ENCODE measurements at places on chromosomes 7 and 10.
A peak's percentile ranks its signal among the peaks of the same experiment; 100 is the strongest.

DNA sequence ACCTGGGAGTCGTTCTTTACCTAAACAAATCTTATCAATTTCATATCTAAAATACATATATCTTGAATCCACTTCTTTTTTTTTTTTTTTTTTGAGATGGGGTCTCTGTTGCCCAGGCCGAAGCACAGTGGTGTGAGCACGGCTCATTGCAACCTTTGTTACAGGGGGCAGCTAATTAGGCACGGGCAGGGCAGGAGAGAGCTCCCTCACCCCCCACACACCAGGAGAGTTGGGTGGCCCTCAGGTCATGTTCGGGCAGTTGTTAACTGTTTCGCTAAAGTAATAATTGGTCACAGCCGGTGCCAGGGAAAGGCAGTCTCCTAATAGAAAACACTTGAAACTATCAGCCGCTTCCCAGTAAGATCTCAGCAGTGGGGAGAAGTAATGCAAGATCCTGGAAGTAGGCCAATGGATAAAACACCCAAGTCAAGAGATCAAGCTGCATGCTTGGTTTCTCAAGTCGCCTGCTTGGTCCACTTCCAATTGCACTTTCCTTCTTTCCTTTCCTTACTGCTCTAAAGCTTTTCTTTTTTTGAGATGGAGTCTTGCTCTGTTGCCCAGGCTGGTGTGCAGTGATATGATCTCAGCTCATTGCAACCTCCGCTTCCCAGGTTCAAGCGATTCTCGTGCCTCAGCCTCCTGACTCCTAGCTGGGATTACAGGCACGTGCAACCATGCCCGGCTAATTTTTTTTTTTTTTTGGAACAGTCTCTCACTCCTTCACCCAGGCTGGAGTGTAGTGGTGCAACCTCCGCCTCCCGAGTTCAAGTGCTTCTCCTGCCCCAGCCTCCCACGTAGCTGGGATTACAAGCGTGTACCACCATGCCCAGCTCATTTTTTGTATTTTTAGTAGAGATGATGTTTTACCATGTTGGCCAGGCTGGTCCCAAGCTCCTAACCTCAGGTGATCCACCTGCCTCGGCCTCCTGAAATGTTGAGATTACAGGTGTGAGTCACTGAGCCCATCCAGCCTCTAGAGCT lies 21.3 kb upstream of the EFCAB10 start:
- H3K4me1 ChIP-seq = no peaks in the 10 kb centered on the region
- DNase-seq = no peak
- peaks cover 10% of the 10 kb centered on the region for H3K36me3 ChIP-seq
- no peak overlapping the region for H3K4me3 ChIP-seq
- no peaks in the 10 kb centered on the region for H3K27me3 ChIP-seq

DNA sequence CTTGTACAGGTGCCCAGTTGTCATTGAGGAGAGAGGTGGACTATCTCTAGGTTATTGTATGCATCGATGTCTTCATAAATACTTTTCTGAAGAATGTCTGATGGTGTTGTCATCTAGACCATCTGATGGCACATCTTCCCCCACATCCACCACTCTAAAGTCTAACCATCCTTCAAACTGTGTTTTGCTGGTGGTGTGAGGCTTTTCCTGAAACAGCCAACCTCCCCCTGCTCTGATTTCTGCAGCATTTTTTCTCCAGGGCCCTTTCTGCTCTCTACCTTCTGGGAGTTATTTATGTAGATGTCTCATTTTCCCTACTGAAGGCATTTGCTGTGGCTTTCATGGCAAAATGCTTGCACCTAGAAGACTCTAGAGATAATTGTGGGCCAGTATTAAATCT lies 1.5 kb downstream of the PLCE1 start:
- no peak overlapping the region for H3K4me3 ChIP-seq
- no peak for DNase-seq
- peaks cover 37% of the 10 kb centered on the region for H3K4me1 ChIP-seq
- H3K36me3 ChIP-seq = no peaks in the 10 kb centered on the region

DNA sequence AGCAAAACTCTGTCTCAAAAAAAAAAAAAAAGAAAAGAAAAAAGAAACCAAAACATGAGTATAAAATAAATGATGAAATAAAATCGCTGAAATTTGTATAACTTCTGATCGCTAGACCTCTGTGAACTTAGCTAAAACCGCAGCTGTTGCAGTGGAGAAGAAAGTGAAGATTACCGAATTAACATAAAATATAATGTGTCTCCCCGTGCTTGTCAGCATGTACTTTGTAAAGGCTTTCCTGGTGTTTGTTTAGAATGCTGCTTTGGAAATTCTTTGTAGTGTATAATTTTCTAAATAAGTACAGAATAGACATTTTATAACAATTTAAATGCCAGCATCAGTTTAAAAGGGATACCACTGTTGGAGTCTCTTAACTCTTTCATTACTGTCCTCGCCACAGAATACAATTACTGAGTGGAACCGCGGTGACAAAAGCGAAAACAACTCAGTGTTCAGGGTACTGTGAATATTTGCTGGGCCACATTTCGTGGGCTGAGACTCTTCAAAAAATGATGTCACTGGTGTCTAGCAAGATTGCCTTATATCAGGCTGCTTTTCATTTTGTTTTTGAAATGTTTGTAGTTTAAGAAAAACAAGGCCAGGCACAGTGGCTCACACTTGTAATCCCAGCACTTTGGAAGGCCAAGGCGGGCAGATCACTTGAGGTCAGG lies 167.7 kb downstream of the NSUN6 start:
- no peaks in the 10 kb centered on the region for H3K36me3 ChIP-seq
- no peak overlapping the region for H3K4me3 ChIP-seq
- no peak overlapping the region for H3K27ac ChIP-seq
- no peak for DNase-seq
- H3K27me3 ChIP-seq = no peaks in the 10 kb centered on the region
- H3K4me1 ChIP-seq = no peaks in the 10 kb centered on the region

GRCh38 chr7:98870121-98870651 lies 372 bp upstream of the TMEM130 start:
- H3K4me3 ChIP-seq = peak overlapping the region; percentile 50
- H3K4me1 ChIP-seq = peaks cover 18% of the 10 kb centered on the region

DNA sequence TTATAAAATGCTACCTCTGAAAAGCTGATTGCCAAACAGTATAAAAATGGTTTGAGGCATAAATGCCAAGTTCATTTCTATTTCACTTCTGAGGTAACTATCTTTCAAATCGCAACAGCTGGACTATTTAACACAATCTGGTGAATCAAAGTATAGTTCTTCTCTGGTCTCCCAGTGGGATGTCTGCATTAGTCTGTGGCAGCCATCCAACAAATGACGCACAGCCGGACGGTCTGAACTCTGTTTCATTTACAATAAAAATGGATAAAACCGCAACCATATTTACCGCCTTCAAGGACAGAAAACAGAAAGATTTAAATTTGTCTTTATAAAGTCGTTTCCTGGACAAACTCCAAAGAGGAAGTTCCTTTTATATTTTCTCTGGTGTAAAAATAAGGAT lies 41.9 kb downstream of the ENO4 start:
- H3K36me3 ChIP-seq = no peaks in the 10 kb centered on the region
- DNase-seq = no peak
- H3K4me1 ChIP-seq = peaks cover 19% of the 10 kb centered on the region
- no peaks in the 10 kb centered on the region for H3K27me3 ChIP-seq
- no peak overlapping the region for H3K27ac ChIP-seq
- no peak overlapping the region for H3K4me3 ChIP-seq

DNA sequence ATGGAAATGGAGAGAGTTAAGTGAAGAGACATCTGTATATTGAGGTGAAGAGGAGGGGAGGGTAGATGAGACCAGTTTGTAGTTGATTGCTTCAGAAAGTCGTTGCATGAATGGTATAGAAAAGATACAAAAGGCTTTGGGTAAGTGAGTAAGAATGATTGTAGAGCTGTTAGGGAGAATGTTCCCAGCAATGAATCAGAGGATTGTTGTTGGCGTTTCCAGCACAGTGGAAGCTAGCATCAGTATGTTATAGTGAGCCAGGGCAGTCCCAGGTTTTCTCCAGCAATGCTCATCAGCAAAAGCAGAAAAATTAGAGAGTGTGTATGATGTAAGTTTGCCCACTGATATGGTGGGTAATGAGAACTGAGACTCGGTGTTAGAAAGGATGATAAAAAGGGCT lies 15.4 kb upstream of the CDK6 start:
- H3K4me1 ChIP-seq = no peaks in the 10 kb centered on the region
- DNase-seq = no peak
- H3K27ac ChIP-seq = no peak overlapping the region

DNA sequence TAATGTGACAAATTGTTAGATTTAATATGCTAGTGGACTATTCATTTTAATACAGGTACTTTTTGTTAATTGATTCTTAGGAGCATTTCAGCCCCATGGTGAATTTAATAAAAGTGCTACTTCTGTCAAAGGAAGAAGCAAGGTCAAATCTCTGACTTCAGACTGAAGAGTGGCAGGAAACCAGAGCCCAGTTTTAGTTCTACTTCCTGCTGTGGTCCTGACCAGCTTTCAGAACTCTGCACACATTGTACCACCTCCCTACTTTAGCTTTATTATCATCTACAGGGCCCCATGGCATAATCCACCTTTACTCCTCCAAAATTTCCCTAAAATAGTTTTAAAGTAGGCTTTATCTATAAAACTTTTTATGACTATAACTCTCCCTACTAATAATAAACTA lies 33.7 kb downstream of the CTTNBP2 start:
- H3K4me1 ChIP-seq = no peaks in the 10 kb centered on the region
- no peak overlapping the region for H3K4me3 ChIP-seq
- no peaks in the 10 kb centered on the region for H3K27me3 ChIP-seq

DNA sequence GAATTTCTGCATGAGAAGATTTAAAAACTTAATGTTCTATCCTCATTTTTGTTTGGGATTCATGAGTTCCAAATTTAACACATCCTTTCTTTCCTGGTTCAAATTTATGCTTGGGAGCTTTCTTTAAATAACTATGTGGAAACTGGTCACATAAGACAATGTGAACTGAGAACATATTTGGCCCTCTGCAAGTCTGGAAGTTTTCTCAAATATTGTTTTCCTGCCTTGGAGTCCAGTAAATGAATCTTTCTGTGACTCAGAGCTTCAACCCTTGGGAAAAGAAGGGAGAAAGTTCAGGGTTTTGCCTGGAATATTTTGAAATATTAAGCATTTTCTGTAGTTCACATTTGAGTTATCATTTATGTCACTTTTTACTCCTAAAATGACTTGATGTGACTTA lies 559.0 kb upstream of the NRP1 start:
- H3K4me1 ChIP-seq = peaks cover 18% of the 10 kb centered on the region
- no peak for DNase-seq
- no peaks in the 10 kb centered on the region for H3K27me3 ChIP-seq

- peaks cover 46% of the 10 kb centered on the region for H3K4me1 ChIP-seq
- DNase-seq = peak; percentile 91
- peak within 1 kb of the TSS; percentile 99 for H3K4me3 ChIP-seq
- H3K36me3 ChIP-seq = peaks cover 29% of the 10 kb centered on the region
- no peaks in the 10 kb centered on the region for H3K27me3 ChIP-seq
- H3K27ac ChIP-seq = peak within 1 kb of the TSS; percentile 100
Observed at GRCh38 chr7:974820-975681, at the start of gene COX19. Gene COX19, minus strand, starts transcription at chr7:975549. Its CDS starts 40 bp downstream, at chr7:975509.

DNA sequence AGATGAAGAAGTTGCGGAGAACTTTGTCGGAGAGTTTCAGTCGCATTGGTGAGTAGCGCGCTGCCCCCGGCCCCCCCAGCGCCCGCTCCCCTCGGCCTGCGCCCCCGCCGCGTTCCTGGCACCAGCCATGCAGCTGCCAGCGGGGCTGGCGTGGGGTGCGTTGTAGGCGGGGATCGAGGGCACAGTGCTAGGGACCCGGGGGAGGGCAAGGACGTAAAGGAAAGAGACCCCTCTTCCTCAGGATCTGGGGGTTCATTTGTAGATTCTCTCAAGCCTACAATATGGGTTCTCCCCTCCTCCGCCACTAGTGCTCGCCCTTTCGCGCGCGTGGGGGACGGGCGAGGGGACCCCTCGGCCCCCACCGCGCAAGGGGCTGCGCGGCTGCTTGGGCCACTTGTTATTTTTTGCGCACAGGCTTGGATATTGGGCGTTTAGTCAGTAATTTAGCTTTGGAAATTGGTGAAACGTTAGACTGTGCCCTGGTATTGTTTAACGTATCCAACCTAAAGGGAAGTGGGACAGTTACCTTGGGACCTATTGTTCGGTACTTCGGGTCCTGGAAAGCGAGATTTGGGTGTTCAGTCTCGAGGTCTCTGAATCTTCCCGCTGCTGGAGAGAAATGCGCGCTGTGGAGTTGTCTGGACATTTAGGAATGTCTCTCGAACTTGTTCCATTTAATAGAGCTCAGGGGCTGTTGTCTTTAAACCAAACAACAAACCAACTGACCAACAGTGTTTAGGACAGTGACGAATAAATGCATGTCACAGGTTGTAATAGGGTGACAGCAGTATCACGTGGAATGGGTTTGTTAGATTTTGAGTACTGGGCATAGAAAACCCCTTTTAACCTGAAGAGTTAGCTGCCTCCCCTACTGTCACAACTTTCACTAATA lies 796 bp downstream of the CDK14 start:
- DNase-seq = no peak
- H3K4me3 ChIP-seq = peak overlapping the region; percentile 81
- H3K27ac ChIP-seq = peak overlapping the region; percentile 80
- H3K4me1 ChIP-seq = peaks cover 27% of the 10 kb centered on the region

- no peak overlapping the region for H3K27ac ChIP-seq
- no peaks in the 10 kb centered on the region for H3K27me3 ChIP-seq
- peaks cover 11% of the 10 kb centered on the region for H3K4me1 ChIP-seq
- DNase-seq = no peak
- H3K36me3 ChIP-seq = no peaks in the 10 kb centered on the region
Observed at GRCh38 chr10:101358706-101359300, 4.8 kb downstream of the BTRC start.

GRCh38 chr10:120828763-120829319 lies 22.3 kb upstream of the WDR11 start:
- peaks cover 3% of the 10 kb centered on the region for H3K27me3 ChIP-seq
- H3K27ac ChIP-seq = no peak overlapping the region
- H3K4me1 ChIP-seq = no peaks in the 10 kb centered on the region
- H3K4me3 ChIP-seq = no peak overlapping the region
- DNase-seq = no peak
- no peaks in the 10 kb centered on the region for H3K36me3 ChIP-seq

DNA sequence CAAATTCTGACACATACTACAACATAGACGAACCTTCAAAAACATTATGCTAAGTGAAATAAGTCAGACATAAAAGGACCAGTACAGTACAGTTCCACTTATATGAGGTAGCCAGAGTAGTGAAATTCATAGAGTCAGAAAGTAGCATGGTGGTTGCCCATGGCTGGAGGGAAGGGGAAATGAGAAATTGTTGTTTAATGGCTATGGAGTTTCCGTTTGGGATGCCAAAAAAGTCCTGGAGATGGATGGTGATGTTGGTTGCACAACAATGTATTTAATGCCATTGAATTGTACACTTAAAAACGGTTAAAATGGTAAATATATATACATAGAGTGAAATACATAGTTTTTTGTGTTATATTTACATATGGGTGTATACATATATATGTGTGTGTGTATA lies 2.1 kb upstream of the SLC37A3 start:
- H3K4me1 ChIP-seq = peaks cover 24% of the 10 kb centered on the region
- no peaks in the 10 kb centered on the region for H3K27me3 ChIP-seq
- H3K36me3 ChIP-seq = no peaks in the 10 kb centered on the region

DNA sequence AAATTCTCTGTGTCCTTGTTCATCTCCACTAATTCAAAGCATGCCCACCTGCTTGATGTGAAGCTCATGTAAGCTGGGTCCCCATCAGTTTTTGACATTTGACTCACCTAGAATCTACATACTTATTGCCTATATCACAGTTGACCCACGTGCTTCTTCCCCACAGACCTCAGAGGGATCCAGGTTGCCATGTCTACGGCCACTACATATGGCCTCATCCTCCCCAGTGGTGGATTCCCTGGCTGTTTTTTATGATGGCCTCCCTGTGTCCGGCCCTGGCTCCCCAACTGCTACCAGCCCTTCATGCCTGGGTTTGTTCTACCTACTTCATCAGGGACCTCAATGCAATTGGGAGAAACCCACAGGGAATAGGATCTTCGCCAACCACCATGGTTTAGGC lies 187.4 kb upstream of the GDF10 start:
- H3K4me1 ChIP-seq = no peaks in the 10 kb centered on the region
- H3K27me3 ChIP-seq = no peaks in the 10 kb centered on the region
- H3K36me3 ChIP-seq = no peaks in the 10 kb centered on the region
- DNase-seq = no peak
- no peak overlapping the region for H3K4me3 ChIP-seq
